ENCODE measurements at places on chromosomes 6 and 20. TPM values are rescaled to one million over a fixed set of nuclear protein-coding genes. Genes with fewer than 3 reads are reported as not detected.

The RNF144B gene
- total RNA-seq: 4.5 TPM

The HM13 gene
- total RNA-seq: 86.0 TPM

The MAN1A1 gene
- 82.7 TPM for total RNA-seq

The MRPL2 gene
- total RNA-seq: 54.2 TPM

GRCh38 chr6:44042989-44043478 lies 84.2 kb downstream of the MRPL14 start:
- DNase-seq: no peak

DNA sequence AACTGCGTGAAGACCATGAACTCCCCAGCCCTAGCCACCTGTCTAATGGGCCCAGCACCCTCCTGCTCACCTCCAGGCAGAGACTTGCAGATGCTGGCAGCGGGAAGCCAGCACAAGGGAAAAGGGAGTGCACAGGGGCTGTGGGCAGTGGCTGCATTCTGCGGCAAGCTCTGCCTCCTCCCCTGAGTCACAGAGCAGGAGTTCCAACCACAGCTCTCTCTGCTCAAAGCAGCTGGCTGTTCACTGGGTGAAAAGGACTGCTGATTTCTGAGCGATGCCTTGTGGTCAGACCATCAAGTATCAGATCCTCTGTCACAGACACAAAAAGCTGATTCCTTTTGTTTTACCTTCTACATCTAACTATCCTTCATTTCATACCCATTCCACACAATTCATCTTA lies 10.5 kb downstream of the NKX2-2 start:
- no peak for DNase-seq

DNA sequence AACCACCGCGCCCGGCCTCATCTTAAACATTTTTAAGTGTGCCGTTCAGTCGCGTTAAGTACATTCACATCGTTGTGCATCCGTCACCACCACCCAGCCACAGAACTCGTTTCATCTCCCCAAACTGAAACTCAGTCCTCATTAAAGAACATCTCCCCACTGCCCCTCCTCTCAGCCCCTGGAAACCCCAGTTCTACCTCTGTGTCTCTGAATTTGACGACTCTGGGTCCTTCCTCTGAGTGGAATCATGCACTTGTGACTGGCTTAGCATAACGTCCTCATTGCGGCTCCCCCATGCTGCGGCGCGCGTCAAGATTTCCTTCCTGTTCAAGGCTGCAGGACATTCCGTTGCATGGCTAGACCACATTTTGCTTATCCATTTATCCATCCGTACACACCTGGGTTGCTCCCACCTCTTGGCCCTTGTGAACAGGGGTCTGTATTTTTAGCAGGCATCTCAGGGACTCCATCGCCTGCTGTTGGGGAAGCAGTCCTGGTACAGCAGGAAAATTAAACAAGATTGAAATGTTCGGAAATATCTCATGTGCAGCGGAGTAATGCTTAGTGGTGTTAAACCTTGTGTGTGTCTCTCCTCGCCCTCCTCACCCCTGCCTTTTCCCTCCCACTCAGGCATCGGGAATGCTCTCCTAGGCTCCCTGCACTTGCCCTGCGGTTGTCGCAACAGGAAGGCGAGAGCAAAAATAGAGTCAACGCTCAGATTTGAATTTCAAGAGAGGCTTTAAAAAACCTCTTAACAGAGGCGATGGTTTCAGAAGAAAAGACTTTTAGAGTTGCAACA lies 127.9 kb downstream of the PXDC1 start:
- DNase-seq: no peak

GRCh38 chr6:89098461-89098860 lies 17.9 kb downstream of the PNRC1 start:
- no peak for DNase-seq

GRCh38 chr6:101146389-101146788 lies 247.1 kb upstream of the GRIK2 start:
- no peak for DNase-seq

DNA sequence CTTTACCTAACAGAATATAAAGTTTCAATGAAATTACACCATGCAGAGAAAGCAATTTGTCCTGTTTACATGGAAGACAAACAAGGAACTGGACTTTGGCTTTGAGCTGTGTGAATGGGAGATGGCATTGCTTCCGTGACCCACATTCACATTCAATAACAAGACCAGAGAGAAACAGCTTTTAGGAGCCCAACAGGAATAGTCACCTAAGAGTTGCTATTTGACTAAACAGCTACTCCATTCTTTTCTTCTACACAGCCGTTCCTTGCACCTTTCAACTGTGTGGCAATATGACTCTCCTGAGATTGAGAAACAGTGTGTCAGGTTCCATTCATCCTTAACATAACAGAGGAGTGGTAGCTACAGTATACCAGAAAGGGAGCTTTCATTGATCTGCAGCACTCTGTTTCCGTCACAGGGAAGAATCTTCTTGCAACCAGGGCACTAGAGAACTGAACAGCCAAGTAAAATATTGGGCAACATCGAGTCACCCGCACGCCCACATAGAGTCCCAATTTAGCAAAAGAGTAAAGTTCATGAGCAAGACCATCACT lies 355.1 kb downstream of the HAO1 start:
- DNase-seq: no peak

The SMLR1 gene
- not detected for total RNA-seq

DNA sequence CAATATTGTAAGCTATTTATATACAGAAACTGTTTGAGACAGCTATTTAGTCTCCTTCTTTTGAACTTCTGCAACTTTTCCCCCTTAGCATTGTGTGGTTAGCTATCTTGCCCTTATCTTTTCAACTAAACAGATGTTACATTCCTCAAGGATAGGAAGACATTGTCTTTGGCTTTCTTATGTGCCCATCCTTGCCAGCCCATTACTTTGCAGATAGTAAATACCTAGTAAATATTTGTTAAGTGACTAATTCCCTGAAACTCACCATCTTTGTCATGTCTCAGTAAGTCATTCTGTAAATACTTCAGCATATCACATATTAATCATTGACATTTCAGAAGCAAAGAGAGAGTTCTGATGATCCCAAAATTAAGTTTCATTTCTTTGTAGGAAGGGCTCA lies 69.1 kb upstream of the FLRT3 start:
- no peak for DNase-seq

The ACOT8 gene
- 99.9 TPM for total RNA-seq

DNA sequence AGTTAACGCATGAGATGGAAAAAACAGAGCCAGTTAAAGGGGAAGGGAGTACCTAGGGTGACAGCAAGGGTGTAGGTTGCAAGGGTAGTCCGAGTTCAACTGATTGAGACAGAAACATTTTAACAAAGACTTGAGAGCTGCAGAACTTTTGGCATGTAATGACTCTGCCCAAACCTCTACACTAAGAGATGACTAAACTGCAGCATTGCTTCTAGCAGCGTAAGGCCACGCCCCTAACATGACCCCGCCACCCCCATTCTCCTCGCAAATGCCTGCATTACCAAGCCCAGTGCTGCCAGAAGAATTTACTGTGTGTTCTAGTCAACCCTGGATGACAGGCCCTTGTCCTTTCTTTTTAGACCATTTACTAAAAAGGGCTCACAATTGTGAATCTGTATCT lies 6.3 kb upstream of the HINT3 start:
- DNase-seq: no peak

DNA sequence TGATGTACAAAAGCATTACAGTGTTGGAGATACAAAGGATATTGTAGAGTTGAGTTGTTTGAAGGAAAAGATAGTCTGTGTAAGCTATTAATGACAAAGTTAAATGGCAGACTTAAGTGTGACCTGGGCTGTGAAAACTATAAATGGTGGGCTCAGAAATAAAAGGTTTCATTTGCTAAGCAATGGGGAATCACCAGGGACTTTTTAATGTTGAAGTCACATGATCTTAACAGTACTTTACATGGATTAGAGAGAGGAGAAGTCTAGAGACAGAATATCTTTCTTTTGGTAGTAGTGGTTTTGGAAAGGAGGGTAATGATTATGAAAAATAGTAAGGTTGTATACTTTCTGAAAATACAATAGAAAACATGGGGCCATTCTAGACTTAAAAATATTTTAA lies 67.1 kb downstream of the SCAF8 start:
- no peak for DNase-seq

The RAET1E gene
- total RNA-seq: not detected

DNA sequence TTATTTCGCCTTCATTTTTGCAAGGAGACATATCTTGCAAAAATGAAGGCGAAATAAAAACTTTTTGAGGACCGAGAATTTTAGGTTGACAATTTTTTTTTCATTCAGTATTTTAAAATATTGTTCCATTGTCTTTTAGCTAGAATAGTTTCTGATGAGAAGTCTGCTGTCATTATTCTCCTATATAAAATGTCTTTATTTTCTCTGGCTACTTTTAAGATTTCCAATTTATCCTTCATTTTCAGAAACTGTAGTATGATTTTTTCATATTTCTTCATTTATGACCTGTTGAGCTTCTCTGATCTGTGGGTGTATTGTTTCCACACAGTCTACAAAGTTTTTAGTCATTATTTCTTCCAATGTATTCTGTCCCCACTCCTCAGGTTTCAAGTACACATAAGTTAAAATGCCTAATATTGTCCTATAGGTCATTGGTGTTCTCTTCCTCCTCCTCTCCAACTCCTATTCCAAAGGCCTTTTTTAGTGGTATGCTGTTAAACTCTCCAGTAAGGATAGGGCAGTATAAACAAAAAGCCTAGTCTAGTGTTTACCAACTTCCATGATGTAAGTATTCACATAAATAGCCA lies 15.7 kb downstream of the AHI1 start:
- DNase-seq: no peak
